ENCODE measurements at places on chromosomes 16 and 17.
A peak's percentile ranks its signal among the peaks of the same experiment; 100 is the strongest.

DNA sequence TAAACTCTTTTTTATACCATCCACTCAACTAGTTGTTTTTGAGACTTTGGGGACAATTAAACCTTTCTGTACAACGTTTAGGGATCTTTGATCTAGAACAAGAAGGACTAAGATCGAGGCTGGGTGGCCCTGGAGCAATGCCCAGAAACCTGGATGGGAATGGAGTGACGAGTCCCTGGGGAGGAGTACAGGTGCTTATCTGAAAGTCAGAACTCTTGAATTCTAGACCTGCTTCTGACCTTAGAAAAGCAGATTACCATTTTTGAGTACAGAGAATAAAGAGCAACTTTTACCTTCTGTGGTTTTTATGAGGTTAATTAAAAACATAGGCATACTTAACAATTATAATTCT lies 17.8 kb downstream of the UBE2Z start:
- DNase-seq = no peak

GRCh38 chr16:52786091-52786490 lies 239.1 kb upstream of the TOX3 start:
- DNase-seq = no peak

DNA sequence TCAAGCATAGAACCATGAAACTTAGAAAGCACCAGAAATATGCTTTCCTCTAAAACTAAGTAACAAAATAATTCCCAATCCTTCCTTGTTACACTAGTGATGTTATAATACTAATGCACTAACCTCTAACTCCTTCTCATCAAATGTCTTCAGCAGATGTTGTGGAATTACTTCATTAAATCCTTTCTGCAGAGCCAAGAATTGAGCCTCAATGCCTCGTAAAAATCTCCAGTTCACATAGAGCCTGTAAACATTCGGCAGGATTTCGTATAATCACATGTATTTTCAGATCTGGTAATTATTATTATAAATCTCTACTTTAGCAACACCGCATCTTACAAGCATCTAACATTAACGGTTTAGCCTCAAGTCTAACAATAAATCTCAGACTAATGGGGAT lies 44.7 kb downstream of the CEP95 start:
- DNase-seq = no peak

DNA sequence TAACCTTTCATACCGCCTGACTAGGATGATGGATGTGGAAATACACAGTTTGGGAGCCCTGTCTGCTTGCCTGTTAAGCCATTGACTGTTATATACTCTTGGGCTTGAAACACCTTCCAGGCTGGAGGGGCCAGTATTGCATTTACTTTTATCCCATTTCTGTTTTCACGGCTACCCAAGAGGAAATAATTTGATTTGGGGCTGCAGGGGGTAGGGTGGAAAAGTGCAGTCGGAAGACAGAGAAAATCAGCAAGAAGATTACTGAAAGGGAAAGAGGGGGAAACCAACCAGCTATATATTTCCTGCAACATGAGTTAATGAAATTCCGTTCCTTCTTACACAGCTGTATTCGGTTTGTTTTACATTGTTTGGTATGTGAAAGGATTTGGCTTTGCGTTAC lies 202.5 kb downstream of the CDH13 start:
- no peak for DNase-seq

DNA sequence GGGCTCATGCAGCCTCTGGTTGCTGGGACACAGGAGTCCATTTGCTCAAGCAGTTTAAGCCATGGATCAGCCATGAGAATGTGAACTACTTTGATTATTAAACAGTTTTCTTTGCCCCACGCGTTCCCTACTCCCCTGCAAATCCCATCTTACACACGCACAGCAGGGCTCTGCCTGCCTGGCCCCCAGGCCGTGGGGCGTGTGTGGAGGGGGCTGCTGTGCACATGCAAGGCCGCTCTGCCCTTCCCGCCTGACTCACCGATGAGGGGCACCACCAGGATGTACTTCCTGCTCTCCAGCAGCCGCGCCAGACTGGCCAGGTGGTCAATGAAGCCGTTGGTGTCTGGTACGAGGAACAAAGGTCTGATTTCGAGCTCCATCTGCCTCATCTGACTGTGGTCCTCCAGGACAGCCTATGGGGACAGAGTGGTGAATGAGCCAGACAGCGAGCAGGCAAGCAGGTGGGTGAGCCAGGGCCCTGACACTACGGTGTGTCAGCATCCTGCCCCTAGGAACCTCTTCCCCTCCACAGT lies 13.7 kb downstream of the HIC1 start:
- no peak for DNase-seq

- no peak for DNase-seq
Observed at GRCh38 chr16:29742683-29743275, 3.0 kb downstream of the C16orf54 start.

DNA sequence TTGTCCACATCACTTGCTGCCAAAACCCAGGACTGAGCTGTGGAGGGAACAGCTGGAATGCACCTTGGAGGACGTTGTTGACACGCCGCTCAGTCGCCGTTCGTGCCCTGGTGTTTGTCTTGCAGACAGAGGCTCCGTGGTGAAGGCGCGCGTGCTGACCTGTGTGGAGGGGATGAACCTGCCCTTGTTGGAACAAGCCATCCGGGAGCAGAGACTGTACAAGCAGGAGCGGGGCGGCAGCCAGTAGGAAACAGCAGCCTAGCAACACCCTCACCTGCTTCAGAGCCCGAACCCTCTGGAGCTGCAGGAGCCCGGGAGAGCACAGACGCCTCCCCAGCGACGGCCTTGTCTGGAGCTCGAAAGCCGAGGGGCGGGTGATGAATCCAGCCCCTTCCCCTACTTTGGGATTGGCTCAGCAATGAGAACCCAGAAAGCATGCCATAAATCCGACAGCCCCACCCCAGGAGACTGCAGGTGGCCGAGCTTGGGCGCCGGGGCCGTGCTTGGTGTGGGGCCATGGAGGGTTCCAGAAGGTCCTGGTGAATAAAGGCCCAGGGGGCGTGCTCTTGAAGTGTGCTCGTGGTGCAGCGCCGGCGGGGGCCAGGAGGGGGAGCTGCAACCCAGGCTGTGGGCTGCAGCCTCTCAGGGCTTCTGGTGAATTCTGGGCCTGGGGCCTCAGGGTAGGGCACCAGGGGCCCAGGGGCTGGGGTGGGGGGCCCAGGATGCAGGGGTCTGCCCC lies 470 bp upstream of the CDK3 start:
- peak; percentile 63 for DNase-seq

GRCh38 chr17:76458580-76459490 lies 5.9 kb upstream of the UBE2O start:
- no peak for DNase-seq

GRCh38 chr17:36608794-36609497 lies 7.6 kb downstream of the MRM1 start:
- DNase-seq = no peak

DNA sequence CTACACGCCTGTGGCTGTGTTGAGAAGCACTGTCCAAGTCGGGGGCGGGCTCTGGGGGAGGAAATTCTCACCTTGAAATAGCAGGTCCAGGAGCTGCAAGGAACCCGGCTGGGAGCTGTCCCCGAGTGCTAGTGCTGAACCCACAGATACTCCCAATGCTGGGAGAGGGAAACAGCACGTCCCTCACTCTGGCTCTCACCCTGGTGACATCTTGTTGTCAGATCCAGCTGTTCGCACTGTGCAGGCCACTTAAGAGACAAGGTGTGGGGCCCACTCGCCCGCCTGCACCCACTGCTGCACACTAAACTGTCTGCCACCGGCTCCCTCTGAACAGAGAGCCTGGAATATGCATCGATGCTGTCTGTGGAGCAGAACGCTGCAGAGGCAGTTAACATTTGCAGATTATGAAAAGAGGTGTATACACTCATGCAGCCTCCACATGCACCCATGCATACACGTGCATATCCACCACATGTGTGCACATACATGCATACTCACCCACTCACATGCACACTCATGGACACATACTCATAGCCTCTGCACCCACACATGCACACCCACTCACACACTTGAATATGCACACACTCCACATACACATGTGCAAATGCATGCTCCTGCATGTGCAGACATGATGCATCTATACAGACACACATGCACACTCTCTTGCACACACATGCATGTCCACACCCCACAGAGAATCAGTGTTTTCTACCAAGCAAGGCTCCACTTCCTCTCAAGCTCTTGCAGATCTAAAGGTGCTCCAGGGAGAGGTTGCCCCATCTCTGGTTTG lies 42.0 kb downstream of the MGAT5B start:
- DNase-seq = peak; percentile 4

- no peak for DNase-seq
Observed at GRCh38 chr17:61454381-61455323, 2.4 kb downstream of the TBX4 start.

GRCh38 chr17:46175891-46176290 lies 17.3 kb downstream of the KANSL1 start:
- DNase-seq = no peak

GRCh38 chr16:3718019-3718391 lies 681 bp upstream of the TRAP1 start:
- no peak for DNase-seq

GRCh38 chr17:75591722-75592302 lies 4.2 kb downstream of the MYO15B start:
- DNase-seq = no peak

GRCh38 chr16:66845791-66846221 lies 1.6 kb downstream of the CA7 start:
- no peak for DNase-seq

DNA sequence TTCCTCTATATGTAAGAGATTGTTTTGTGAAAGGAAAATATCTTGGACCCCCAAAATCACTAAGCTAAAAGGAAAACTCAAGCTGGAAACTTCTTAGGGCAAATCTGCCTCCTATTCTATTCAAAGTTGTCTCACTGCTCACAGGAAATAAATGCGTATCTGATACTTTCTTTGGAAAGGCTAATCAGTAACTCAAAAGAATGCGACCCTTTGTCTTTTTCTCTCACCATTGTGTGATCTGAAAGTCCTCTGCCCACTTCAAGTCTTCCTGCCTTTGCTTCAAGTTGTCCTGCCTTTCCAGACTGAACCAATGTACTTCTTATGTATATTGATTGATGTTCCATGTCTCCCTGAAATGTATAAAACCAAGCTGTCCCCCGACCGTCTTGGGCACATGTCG lies 157.3 kb downstream of the KIF2B start:
- no peak for DNase-seq

Data from activated T-cell treated with anti-CD3 and anti-CD28 coated beads for 1 hour (primary cell).